ENCODE measurements at places on chromosomes 5 and 9.

- DNase-seq = no peak
These were observed 351.0 kb downstream of the SPOCK1 start for GRCh38 chr5:137148159-137148558.

DNA sequence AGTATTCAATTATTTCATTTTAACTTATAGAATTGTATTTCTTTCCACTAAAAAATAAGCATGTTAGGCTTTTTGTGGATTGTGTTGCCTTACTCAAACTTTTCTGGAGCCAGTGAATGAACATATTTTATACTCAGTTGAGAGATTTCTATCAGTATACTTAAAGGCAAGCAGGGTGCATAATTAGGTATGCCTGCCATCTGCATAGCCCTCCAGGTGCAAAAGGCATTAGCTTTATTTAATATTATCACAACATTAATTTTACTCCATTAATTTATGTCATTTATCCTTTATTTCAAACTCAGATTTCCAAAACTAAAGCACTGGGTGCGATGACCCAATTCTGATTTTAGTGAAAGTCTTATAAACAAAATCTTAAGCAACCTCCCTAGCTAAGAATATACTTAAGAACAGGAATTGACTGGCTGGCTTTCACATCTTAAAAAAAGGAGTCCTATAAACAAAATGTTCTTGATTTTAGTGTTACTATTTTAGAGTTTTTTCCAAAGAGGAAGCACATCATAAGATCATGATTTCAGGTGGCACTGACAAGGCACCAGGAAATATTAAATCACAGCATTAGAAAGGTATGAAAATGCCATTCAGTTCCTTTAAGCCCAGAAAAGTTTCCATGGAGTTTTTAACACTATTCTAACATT, 178.4 kb downstream of the MPDZ start:
- DNase-seq = no peak

GRCh38 chr9:130607640-130608420, 28.5 kb downstream of the FUBP3 start:
- no peak for DNase-seq

- no peak for DNase-seq
These were observed 93.0 kb downstream of the MAMDC2 start for GRCh38 chr9:70136632-70137031.

- DNase-seq = no peak
These were observed 48.6 kb downstream of the UBE2QL1 start for GRCh38 chr5:6497262-6497661.
